Stimulated activated CD4-positive, alpha-beta T cell treated with anti-CD3 and anti-CD28 coated beads, TNF-alpha, amount 100 ng/mL, for 1 hour (primary cell): ENCODE measurements at places on chromosomes 2 and 18.
A peak's percentile ranks its signal among the peaks of the same experiment; 100 is the strongest.

- no peak for DNase-seq
Measured at GRCh38 chr18:65414501-65414900, 336.3 kb upstream of the CDH7 start.

DNA sequence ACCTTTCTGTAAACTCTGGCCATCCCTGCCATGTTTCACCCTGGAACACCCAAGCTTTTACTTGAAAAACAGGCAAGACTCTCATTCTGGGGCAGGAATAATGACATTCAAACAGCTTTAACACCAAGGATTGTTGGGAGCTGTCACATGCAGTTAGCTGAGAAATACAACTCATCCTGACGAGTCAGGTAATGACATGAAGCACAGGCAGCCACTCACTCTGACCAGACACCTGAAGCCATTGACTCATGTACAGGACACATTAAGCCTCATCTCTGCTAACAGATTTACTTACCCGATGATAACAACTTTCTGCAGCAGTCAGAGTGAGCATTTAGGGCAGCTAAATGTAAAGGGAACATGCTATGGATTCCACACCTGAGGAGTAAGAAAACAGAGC is 163.1 kb upstream of the PGAP1 start:
- DNase-seq = no peak

- no peak for DNase-seq
Measured at GRCh38 chr2:184611361-184612085, 13.2 kb downstream of the ZNF804A start.

GRCh38 chr2:37326866-37327634 is 2.4 kb upstream of the PRKD3 start:
- no peak for DNase-seq

- DNase-seq = no peak
Measured at GRCh38 chr18:3593381-3593903, 143.5 kb downstream of the TGIF1 start.

DNA sequence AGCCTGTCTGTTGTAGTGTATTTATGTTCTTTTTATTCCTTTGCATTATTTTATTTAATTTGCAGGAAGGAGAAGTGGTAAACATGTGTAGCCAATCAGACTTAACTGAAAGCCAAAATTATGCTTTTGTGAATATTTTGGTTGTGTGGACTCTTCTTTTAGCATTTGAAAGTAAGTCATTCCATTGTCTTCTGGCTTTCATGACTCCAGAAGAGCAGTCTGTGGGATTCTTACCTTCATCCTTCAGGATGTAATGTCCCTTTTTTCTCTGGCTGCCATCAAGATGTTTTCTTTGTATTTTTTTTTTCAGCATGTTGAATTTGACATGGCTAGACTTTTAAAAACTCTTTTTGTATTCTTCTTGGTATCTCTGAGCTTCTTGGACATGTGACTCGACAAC is 895.2 kb upstream of the ZEB2 start:
- DNase-seq = no peak

DNA sequence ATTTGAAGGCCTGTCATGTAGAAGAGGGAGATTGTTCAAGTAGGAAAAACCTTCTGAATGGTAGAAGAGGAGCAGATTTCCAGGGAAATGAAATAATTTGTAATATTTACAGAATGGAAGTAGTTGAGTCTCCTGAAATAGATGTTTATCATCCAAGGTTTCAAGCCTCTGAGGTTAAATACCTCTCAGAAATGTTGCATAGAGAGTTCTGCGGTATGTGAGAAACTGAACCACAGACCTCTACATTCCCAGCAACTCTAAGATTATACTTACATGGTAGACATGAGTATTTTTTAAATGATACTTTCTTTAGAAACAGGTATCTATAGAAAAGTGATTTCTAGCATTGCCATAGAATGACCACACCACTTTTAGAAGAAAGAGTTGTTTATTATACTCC is 379.8 kb upstream of the FANCL start:
- no peak for DNase-seq

- no peak for DNase-seq
Measured at GRCh38 chr2:19250906-19251305, 107.5 kb downstream of the OSR1 start.

GRCh38 chr2:218508299-218508698 is 59.9 kb downstream of the USP37 start:
- no peak for DNase-seq

DNA sequence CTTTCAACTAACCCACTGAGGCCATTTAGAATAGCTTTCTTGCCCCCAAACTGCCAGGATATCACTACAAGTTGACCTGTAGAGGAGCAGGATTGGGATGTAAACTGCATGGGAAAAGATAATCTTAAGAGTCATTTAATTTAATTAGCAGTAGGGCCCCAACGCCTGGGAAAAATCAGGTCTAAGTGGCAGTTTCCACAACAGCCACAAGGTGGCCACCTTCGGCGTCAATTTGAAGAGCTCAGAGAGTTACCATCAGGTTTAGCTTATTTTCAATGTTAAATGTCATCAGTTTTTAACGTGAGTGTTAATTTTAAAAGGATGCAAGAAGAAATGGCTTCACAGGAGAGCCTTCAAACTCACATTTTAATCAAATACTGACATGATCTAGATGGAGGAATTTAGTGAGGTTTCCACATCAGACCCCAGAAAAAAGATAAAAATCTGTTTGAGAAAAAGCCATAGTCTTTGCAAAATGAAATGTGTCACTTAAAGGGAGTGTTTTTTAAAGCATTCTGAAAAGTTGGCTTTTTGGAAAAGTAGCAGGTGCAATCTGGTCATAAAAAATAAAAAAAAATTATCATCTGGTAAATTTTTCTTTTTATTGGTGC is 77.3 kb upstream of the UPP2 start:
- DNase-seq = peak; percentile 42

GRCh38 chr2:25104736-25105135 is 62.9 kb downstream of the EFR3B start:
- no peak for DNase-seq

DNA sequence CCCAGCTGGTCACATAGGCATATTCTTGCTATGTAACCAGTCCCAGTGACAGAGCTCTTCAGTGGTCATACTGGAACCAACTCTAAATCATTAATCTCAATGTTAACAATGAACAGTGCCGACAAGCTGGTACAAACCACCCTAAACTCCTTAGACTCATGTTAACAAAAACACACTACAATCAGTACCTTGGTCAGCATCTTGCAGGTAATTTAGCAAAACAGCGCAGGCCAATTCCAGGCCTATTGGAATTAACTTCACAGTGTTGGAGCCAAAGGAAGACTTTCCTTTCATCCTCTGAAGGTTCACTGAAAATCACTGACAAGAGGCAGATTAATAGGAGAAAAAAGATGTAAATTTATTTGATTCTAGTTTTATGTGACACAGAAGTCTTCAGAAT is 396.4 kb downstream of the PIK3C3 start:
- no peak for DNase-seq

- no peak for DNase-seq
Measured at GRCh38 chr2:7971841-7972240, 710.0 kb upstream of the ID2 start.

GRCh38 chr2:9145752-9146430 is 60.7 kb upstream of the ASAP2 start:
- DNase-seq = no peak

DNA sequence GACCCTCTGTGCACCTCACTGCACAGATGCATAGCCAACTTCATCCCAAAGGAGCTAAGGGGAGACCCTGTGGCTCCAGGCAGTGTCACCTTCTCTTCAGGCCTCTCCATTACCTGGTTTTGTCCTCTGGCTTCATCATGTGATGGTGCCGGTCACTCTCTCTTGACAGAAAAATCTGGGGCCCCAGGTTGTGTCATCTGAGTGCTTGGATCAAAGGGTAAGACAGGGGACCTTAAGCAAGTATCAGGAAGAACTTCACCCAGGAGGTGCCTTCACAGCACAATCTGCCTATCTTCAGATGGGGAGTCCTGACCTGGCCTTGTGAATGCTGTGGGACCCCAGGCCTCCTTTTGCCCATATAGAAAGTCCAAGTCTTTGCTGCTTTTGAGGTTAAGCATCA is 104.4 kb downstream of the POLR1A start:
- DNase-seq = no peak

GRCh38 chr2:11822746-11823451 is 76.5 kb downstream of the LPIN1 start:
- no peak for DNase-seq

DNA sequence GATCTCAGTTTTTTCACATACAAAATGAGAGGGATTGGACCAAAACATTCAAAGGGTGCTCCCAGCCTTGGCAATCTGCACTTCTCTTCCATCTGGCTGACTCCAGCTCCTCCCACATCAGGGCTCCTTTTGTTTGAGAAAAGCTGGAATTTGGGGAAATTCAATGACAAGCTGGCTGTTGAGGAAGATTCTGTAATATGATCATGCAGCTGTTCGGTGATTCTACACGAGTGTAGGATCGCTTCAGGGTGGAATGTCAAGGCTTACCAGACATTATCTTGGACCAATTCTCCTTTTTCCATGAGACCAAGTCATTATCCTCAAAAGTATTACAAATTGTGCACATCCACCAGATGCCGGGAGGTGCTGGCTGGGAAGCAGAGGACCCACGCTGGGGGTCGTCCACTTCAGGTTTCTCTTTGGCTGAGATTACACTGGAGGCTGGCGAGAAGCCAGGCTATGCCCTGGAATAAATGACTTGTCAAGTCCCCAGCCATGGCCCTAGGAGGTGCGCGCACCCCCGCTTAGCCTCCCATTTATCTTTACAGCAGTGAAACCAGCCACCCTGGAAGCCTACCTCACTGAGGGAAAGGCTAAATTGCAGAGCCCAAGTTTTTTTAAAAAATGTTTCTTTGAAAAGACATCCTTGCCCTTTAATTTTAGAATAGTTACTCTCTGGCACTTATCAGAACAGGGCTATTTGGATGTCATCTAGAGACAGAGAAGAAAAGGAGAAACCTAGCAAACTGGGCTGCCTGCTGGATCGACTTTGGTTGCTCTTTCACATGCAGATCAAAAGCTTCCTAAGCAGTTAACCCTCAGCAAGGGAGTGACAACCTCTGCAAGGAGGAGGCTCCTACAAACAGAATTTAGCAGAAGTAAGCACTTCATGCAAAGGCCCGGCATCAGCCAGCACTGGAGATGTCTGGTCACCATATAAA is 42.5 kb upstream of the LCLAT1 start:
- no peak for DNase-seq

DNA sequence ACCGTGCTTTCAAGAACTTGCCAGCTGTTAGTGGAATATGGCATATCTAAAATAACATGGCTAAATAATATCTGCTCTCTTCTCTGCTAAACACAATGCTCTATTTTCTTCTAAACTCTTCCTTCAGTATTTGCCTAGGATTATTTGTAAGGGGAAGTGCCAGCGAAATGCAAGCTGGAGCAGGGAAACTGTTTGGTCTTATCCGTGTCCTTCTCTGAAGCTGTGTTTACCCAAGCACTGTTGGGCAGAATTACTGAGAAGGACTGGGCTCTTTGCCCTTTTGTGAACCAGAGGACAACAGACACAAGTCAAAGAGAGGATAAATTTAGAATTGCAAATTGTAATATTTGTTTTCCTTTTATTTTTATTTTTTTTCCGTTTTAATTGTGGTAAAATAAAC is 23.6 kb downstream of the CPO start:
- no peak for DNase-seq

GRCh38 chr2:48483506-48483905 is 46.4 kb upstream of the STON1 start:
- DNase-seq = no peak

GRCh38 chr2:160583813-160584537 is 90.4 kb upstream of the RBMS1 start:
- no peak for DNase-seq

DNA sequence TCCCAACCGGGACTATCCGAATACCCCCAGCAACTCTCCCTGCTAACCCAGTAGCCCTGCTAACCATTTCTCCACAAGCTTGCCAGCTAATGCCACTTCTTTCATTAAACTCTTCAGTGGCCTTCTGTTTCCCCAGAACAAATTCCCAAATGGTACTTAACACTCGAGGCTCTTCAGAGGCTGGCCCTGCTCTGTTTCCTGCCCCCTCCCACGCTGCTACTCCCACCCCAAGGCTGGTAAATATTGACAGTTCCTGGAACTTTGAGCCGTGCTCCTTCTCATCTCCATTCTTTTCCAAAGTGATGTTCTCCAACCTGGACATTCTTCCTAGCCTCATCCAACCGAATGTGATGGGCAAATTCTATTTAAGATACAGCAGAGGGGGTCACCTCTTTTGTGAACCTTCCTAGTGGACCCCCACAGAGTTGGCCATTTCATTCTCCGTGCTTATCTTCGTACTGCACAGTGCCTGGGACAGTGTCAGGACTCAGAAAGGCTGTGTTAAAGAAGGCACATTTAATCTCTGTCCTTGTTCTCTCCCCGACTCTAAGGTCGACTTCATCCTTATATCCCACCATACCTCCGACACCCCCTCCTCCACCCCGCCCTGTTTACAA is 3.2 kb upstream of the KIDINS220 start:
- DNase-seq = no peak

- no peak for DNase-seq
Measured at GRCh38 chr2:24955921-24956320, 15.8 kb downstream of the DNAJC27 start.

DNA sequence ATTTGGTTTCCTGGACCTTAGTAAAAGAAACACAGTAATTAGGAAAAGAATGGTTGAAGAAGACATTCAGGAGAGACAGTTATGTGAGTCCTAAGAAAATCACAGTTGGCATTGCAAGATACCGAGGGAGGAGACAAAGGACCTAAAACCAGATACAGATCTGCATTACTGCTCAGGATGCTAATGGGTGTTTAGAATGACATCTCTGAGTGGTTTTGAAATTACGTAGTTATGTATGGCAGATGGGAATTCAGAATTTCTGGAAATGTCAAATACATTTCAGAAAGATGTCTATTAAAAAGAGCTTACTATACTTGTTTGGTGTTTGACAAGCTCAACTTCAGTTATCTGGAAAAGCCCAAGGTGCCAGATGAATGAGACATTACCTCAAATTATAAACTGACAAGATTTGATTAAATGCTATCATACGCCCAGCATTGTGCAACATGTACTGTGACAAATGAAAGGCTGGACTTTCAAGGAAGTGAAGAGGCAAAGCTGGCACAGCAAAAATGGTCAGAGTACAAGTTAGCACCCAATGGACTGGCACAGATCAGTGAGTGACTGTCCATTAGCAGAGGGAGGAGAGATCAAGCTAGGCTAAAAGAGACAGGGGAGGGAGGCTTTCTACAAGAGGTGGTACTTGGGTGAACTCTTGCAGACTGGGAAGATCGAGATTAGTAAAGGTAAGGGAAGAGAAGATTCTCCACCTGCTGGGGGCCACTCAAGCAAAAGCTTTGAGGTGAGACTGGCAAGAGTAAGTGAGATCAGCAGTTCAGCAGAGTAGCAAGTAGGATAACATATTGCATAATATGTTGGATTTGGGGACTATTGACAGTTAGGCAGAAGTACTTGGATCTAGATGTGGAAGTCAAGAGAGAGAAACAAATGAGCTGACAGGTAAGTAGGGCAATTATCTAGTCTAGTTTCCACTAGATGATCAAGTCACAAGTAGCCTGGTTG is 168.9 kb downstream of the CYRIA start:
- DNase-seq = no peak

- no peak for DNase-seq
Measured at GRCh38 chr2:181305301-181306123, 151.7 kb upstream of the ITGA4 start.
